Esophagus muscularis mucosa (tissue), 4 donors: ENCODE measurements at places on chromosomes 2 and 18.

GRCh38 chr2:223868005-223868404 lies 30.6 kb upstream of the AP1S3 start:
- DNase-seq = no peak

DNA sequence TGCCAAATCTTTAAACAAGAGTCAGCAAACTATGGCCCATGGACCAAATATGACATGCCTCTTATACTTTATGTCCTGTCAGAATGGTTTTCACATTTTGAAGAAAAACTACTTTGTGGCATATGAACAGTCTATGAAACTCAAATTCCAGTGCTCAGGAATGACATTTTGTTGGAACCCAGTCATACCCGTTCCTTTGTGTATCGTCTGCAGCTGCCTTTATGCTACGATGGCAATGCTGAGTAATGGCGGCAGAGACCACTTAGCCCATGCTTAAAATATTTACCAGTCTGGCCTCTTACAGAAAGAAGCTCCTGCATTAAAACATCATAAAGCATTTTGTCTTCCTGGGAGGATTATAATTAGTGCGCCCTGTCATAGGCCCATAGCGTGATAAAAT lies 140.5 kb upstream of the FHL2 start:
- peak; percentile 47 for DNase-seq

DNA sequence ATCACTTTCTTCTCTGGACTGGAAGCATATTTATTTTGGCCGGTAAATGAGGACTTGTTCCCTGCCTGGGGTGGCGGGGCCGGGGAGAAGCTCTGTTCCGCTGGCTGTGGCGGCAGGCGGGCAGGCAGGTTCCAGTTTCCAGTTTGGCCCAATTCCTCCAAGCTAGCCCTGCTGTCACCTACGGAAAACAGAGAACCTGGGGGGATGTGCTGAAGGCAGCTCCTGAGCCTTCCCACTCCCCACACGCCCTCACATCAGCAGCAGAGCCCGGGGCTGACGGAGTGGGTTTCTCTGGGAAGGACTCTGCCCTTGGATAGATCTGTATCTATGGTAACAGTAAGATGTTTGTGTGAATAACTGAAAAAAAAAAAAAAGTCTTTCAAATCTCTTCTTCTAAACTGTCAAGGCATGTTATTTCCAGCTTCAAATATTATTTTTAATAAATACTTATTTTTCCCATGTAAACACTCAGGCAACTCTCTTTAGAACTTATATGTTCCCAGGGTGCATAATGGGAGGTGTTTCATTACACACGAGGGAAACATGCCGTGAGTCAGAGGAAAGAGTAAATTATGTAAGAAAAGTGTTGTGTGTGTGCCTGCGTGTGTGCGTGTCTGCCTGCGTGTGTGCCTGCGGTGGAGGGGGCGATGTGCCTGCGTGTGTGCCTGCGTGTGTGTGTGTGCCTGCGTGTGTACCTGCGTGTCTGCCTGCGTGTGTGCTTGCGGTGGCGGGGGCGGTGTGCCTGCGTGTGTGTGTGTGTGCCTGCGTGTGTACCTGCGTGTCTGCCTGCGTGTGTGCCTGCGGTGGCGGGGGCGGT lies 116.1 kb upstream of the ZNF516 start:
- no peak for DNase-seq

- DNase-seq = peak; percentile 53
These were observed 69.5 kb downstream of the TMEM18 start for GRCh38 chr2:607709-608108.

DNA sequence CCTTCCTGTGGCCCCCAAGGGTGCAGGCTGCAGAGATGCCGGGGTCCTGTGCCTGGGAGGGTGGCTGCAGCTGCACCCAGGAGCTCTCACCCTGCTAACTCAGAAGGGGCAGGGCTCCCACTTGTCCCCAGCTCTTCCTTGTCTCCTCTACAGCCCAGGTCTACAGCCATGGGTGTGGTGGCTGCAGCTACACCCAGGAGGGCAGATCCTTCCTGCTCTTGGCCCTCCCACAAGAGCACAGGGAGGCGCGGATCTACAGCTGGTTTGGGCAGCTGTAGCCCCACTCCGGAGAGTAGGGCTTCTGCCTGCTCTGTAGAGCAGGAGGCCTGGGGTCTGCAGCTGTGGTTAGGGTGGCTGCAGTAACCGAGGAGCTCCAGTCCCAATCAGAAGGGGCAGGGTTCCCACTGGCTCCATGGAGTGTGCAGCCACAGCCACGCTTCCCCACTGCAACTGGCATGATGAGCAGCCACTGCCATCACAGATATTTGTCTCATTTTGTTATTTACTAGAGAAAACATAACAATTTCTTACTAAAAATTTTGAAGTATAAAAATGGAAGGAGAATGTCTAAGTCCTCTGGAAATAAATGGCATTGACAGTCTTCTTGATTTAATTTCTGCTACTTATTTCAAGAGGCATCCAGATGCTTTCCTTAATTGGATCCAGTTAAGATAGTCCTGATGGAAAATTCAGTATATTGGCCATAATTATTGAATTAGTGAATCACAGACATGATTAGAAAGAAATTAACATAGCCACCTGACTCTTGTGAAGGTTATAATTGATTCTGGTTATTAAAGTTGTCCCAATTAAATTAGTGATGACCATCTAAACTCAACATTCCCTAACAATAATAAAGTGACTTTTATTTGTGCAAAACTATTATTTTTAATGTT lies 233.6 kb downstream of the KCNE4 start:
- DNase-seq = no peak

DNA sequence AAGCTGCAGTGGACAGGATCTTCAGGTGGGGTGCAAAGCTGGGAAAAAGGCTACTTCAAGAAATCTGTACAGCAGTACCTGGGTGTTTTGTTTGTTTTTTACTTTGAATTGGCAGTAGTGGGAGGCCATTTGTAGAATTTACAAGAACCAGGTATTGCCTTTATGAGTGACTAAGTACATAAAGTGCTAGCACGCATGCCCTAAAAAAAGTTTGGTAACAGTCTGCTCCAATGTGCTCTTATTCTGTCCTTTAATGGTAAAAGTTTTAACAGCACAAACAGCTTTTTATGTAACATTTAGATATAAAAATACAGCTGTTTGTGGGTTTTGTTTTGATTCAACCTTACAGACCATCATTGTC lies 17.2 kb downstream of the REV1 start:
- DNase-seq = no peak

- DNase-seq = no peak
These were observed 243.7 kb downstream of the NDUFA10 start for GRCh38 chr2:239781454-239781853.

GRCh38 chr2:178829299-178829960 lies 22.2 kb upstream of the TTN start:
- DNase-seq = no peak

DNA sequence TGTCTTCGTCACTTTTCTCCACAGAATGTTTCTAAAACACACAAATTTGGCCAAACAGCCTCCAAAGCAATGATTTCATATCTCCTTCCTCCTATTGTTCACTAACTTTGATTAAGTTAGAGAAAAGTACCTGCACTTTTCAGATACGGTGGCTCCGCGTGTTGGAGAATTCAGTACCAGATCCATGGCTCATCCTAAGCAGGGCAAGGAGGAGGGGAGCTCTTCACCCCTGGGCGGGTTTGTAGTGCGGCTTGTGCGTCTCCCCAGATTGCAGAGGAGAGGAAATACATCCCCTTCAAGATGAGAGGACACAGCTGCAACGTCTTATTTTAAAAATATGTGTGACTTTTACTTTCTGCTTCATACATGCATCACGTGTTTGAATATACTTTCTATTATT lies 333.0 kb downstream of the AGAP1 start:
- no peak for DNase-seq

DNA sequence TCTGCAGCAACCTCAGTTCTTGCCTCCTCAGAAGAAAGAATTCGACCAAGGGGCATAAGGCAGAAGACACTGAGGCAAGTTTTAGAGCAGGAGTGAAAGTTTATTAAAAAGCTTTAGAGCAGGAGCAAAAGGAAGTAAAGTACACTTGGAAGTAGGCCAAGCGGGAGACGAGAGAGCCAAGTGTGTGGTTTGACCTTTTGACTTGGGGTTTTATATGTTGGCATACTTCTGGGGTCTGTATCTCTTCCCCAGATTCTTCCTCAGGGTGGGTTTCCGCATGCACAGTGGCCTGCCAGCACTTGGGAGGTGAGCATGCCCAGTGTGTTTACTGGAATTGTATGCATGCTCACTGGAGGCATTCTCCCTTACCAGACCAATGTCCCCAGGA lies 59.3 kb upstream of the ANKRD44 start:
- no peak for DNase-seq

- DNase-seq = peak; percentile 93
These were observed 110.8 kb upstream of the OTOS start for GRCh38 chr2:240250985-240251847.

GRCh38 chr2:150938527-150938926 lies 323.1 kb downstream of the RBM43 start:
- DNase-seq = no peak

DNA sequence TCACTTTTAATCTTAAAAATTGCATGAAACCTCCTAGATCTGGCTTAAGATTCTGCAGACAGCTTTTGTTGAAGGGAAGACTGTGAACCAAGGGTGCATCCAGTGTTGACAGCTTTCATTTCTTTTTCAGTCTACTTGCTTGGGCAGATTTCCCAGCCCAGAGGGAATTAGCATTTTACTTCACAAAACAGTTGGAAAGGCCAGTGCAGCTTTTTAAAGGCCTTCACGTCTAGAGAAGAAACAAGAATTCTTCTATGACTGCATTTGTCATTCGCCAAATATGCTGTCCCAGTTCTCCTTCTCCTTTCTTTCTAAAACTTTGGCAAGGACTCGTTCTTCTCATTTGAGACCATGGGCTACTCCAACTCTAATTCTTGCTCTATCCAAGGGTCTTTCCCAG lies 17.4 kb downstream of the NTSR2 start:
- DNase-seq = no peak

- DNase-seq = peak; percentile 21
These were observed 226.1 kb upstream of the TRIB2 start for GRCh38 chr2:12490641-12491040.

GRCh38 chr2:143482771-143483170 lies 353.6 kb downstream of the ARHGAP15 start:
- no peak for DNase-seq

DNA sequence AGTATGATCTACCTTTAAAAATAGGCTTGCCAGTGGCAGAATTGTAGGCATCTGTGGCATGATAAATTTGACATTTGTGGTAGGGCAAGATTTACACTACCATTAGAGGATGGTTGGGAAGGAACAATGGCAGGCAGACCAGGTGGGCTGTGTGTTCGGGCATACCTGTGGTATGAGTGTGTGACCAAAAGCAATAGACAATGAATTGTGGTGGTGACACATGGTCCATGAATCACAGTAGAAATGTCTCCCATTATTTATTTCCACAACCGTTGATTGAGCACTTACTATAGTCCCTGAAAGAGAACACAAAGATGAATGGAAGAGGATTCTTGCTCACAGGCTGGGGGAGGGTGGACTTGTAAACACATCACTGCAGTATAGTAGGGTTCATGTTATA lies 29.9 kb upstream of the RUFY4 start:
- no peak for DNase-seq

DNA sequence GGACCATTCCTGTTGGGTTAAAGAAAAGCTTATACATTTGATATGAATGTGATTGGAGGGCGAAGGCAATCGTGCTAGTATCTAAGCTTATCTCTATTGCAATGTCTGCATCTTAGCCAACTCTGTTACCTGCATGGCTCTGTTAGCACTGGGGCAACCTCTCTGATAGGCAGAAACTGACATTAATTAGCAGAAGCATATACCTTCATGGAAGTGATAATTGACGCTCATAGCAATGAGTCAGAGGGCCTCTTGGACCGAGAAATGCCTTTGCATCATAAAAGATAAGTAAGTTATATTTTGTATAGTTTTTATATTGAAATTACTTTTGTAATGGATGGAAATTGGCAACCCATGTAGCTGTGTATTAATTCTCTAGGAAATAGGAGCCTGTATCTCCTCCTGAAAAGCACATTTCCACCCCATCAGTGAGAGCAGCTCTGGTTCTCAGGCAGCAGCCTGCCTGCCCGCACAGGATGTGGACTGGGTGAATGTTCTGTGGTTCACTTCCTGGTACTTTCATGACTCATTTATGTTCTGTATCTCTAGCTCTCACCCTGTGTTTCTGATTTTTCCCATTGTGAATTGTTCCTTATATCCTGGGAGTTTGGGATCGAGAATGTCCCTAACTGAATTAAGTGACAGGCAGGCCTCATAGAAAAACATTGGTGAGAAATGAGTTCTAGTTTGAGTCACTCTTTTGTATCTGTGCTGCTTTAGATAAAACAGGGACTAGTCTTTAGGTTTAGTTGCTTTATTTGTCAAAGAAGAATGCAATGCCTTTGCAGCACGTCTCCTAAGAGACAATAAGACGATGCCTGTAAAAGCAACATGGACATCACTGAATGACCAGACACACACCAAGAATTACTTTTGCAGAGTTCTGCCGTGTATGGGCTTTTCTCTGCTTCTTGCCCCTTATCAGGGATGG lies 344.9 kb downstream of the DCDC2C start:
- peak; percentile 57 for DNase-seq

GRCh38 chr2:103401621-103402020 lies 639.8 kb downstream of the TMEM182 start:
- DNase-seq = no peak

GRCh38 chr2:9330612-9331270 lies 92.6 kb downstream of the ITGB1BP1 start:
- no peak for DNase-seq

GRCh38 chr2:201668402-201668910 lies 25.2 kb upstream of the TMEM237 start:
- no peak for DNase-seq

DNA sequence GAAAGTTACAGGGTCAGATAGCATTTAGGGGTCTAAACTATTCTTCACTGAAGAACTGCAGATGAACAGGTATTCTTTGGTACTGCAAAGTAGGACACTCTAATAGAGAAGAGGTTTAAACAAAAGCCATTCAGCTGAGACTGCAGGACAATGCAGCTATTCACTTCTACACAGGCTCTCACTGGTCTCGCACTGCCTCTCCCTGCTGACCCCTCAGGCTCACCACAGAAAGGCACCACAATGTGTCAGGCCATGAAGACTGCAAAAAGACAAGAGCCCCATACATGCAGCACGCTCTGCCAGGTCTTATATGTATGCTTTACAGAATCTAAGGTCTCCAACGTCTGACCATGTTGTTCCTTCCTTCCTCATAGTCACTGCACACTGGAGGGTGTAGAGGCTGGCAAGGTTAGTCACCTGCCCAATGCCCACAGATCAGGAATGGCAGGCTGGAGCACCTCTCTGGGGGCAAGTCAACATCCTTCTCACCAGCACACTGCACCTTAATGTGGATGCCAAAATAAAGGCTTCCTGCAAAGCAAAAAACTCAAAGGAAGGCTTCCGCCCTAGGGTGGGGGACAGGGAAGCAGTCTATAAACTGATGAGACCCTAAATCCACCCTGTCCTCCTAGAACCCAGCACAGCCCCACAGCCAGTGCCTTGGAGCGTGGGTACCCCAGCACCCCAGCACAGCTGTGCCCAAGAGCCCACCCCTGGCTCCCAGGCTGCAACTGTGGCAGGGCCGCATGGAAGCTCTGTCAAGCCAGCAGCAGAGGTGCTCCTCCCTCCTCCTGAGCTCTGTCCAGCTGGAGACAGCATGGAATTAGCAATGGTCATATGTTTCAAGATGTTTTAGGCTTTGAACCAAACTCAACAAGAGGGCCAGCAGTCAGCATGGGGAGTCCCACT lies 10.7 kb upstream of the RNU4ATAC start:
- no peak for DNase-seq
